HFF-Myc (cell line): ENCODE measurements at places on chromosomes 1 and 21.

DNA sequence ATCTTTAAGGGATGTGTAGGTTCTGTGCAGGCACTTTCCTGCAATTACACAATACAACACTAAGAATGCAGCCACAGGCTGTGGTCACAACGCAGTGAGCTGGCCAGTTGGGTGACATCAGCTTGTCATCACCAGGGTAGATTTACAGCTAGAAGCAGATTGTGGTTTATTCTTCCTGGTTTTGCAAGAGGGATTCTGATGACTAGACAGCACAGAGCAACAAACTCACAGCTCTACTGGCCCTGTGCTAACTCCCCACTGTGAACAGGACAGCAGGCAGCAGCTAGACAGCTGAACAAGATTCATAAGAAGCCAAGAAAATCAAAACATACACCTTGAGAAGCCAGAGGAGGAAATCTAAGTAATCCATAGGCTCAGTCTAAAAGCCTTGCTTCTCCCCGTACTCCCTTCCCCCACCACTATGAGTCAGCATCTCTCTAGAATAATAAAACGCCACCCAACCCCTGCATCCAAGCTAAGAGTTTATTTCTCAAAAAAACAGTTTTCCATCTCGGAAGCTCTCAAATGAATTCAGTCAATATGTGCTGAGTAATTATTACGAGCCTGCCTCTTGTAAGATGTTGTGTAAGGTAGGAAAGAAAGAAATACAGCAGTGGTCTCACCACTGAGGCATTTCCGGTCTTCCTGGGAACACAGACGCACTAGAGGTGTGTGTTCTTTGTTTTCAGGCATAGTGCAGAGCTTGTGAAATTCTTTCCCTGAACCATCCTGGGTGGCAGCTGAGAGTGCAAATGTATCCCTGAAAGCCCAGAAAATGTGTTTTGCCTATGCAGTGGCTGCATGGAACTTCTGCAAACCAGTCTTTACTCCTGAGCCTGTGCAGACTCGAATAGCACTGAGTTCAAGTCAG lies 162.8 kb downstream of the NTPCR start:
- peak; percentile 99 for DNase-seq

DNA sequence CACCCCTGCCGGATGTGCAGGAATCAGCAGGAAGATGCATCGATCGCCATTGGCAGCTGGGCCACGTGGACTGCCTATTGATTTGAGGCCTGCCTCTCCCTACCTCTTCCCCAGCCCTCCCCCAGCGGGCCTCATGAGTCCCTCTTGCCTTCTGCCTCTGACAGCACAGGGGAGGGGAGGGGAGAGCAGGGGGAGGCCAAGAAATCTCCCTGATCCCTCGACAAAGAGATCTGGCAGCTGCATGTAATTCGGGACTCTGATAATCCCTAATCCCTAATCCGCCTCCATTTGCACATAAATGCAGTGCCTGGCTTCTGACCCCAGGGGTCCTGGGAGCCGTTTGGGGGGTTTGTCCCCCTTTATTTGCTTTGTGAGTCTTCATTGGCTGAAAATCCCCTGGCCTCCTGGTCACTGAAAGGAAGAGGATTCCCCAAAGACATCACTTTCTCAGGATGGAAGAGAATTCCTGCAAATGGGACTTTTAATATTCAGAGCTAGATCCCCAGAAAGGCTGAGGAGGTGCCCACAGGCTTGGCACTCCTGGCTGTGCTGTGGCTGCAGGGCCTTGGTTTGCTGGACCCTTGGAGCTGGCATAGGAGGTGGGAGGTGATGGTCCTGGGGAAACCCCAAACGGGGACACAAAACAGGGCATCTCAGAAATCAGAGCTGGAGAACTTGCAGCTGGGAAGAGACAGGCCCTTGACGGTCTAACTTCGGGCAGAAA lies 239.4 kb upstream of the POU3F1 start:
- DNase-seq = no peak

DNA sequence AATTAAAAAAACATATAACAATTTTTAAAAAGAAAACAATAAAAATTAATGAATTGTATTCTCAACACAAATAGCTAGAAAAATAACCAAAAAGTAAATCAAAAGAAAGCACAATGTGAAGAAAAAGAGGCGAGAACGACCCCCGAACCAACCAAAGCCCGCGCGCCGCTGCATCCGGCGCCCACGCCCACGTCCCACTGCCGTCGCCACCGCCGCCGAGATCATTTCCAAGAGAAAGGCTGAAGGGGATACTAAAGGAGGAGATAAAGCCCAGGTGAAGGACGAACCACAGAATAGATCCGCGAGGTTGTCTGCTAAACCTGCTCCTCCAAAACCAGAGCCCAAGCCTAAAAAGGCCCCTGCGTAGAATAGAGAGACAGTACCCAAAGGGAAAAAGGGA lies 11.8 kb upstream of the ABCB10 start:
- no peak for DNase-seq

- DNase-seq = no peak
These were observed 4.6 kb upstream of the GMEB1 start for GRCh38 chr1:28663871-28664470.

- no peak for DNase-seq
These were observed 44.1 kb downstream of the CAPZB start for GRCh38 chr1:19441048-19441780.

DNA sequence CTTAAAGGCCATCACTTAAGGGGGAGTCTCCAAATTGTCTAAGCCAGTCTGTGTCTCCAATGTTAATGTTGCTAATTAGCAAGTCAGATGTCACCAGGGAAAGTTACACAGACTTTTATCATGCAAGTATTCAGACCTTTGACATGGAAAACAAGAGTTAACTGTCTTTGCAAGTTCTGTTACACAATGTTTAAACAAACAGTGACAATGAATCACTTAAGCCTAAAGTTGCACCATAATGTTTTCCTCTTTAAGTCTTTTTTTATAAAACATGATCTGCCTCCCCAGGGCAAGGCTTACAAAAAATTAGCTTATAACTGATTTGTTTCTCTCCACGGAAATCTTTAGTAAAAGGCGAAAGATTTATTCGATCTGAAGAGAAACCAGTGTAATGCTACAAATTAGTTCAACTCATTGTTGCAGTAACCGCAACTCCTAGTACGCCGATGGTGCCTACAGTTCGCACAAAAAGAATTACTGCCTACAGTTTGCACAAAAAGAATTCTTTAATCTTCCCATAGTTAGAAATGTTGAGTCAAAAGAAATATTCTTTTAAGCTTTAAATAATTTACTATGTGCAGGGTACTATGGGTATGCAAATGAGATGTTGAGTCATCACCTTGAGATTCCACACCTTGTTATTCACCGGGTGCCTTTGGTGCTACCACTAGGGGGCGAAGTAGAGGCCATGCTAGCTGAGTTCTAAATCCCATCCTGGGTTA lies 45.3 kb downstream of the HHAT start:
- DNase-seq = peak; percentile 94

GRCh38 chr1:36304970-36305914 lies 926 bp upstream of the SH3D21 start:
- no peak for DNase-seq

DNA sequence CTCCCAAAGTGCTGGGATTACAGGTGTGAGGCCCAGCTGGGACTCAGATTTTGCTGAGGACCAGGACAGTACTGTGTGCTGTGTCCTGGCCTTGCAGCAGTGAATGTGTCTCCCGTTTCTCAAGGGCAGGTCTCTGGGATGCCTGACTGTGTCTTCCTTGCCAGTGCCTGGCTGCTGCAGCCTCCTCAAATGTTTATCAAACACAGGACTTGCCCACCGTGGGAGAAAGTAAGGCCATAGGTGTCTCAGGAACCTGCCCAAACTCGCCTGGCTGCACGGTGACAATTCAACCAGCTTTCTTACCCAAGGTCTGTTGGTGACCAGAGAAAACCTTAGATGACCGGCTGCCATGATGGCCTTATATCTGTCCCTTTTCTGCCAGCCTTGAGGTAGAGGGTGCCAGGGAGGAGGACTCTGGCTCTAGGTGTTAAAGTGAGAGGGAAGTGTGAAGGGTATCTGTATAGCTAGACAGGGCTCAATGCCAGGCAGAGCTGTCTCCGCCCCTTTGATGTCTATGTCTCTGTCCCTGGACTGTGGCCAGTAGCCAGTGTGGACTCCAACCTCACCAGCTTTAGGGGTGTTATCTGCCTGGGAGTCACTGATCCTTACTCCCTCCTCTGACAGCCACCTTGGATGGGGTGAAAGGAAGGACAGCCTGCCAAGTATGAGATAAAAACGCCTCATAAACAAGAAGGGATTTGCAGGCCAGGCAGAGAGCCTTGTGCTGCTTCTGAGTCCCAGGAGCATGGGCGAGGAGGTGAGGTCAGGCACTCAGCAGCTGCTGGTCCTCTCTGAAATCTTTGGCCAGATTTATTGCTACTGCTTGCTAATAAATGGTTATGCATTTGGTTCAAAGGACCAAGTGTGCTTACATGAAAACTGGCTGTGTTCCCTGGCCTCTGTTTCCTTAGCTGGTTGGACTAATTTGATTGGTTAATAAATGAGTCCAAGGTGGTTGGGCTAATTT lies 22.3 kb downstream of the IL6R start:
- DNase-seq = no peak

GRCh38 chr1:45010855-45011811 lies at the start of gene HECTD3:
Gene HECTD3 (minus strand): TSS chr1:45011324. CDS start chr1:45011257, 67 bp downstream.
- peak; percentile 60 for DNase-seq
